Ecto neural progenitor cell (in vitro differentiated cells): ENCODE measurements at places on chromosomes 4 and X.

- DNase-seq = no peak
Measured at GRCh38 chr4:127781300-127782024, 660 bp upstream of the HSPA4L start.

DNA sequence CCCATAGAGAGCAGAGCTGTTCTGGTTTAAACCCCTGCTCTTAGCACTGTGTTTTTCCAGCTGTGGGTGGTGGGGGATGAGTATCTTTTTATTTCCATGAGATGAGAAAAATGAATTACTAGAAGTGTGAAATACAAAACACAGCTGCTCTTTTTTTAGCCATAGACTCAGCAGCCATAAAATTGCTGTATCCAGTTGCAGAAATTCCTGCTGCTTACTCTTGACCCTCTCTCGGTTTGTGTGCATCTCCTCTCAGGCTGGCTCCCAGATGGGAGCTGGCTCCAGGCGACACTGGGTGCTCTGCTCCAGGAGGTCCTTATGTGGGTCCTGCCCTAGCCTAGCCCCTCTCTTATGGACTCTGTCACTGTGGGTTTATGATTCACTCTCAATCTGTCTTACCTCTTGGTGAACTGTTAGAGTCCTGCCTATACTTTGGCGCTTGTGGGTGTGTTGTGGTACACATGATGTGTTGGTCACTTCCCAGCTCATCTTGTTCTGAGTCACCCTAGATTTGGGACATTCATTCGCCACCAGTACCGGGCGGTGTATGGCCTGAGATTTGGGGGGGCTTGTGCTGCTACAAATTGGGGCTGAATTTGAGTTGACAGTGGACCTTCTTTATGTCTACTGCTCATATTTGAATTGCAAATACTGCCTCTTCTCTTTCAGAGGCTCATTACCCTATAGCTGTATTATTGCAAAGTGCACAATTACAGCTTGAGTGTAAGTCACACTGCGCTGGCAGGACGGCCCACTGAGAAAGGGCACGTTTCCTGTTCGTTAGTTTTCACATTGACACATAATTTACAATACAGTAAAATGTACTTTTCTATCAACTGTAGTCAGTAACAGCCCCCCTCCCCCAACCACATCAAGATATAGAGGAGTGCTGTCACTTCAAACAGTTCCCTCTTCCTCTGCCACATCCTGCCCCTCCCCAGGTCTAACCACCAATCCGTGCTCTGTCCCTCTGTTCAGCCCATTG lies 46.9 kb upstream of the MSANTD1 start:
- no peak for DNase-seq

GRCh38 chrX:31038575-31039326 lies 33.1 kb downstream of the FTHL17 start:
- no peak for DNase-seq

GRCh38 chr4:46967631-46968030 lies 25.8 kb downstream of the GABRA4 start:
- DNase-seq = no peak

GRCh38 chrX:63702556-63702955 lies 82.5 kb downstream of the ARHGEF9 start:
- DNase-seq = no peak

DNA sequence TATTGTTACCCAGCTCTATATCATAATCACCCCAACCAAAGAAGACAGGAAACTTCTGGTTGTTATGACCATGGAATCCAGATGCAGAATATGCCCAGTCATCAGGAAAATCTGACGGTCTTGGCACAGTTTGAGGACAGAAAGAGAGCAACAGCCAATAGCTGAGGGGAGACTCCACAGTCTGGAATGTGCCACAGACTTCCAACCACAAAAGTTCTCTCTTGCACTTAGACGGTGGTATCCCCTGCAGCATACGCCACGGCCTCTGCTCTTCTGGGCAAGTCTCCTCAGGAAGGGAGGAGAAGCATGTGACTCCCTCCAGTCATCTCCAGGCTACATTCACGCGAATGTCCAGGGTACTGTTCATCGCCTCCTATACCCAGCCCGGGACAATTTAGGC lies 18.4 kb downstream of the ZNF827 start:
- no peak for DNase-seq

DNA sequence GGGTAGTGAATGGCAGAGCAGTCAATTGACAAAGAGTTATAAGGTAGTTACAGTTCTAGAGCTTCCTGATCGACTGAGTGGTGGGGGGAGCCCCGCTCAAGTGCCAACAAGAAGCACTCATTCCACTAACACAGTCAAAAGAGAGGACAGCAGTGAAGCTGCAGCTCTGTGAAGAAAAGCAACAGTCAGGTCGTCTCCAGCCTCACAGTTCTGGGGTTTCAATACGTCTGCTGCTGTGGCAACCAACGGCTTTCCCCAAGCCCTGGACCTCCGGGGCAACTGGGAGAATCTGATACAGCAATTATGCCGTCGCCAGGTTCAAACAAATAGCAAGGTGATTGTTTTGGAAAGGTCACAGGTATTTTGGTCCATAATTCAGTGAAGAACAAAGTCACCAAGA lies 30.8 kb downstream of the GPM6B start:
- no peak for DNase-seq

- DNase-seq = no peak
Measured at GRCh38 chr4:174764105-174764729, 64.8 kb downstream of the GLRA3 start.

DNA sequence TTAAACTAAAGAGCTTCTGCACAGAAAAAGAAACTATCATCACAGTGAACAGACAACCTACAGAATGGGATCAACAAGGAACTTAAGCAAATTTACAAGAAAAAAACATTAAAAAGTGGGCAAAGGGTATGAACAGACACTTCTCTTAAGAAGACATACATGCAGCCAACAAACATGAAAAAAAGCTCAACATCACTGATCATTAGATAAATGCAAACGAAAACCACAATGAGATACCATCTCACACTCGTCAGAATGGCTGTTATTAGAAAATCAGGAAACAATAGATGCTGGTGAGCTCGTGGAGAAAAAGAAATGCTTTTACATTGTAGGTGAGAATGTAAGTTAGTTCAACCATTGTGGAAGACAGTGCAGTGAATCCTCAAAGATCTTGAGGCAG lies 27.8 kb downstream of the PAPSS1 start:
- DNase-seq = no peak

GRCh38 chr4:7237873-7238272 lies 45.5 kb downstream of the SORCS2 start:
- DNase-seq = no peak

- no peak for DNase-seq
Measured at GRCh38 chr4:55214172-55214571, 88.8 kb upstream of the KDR start.

DNA sequence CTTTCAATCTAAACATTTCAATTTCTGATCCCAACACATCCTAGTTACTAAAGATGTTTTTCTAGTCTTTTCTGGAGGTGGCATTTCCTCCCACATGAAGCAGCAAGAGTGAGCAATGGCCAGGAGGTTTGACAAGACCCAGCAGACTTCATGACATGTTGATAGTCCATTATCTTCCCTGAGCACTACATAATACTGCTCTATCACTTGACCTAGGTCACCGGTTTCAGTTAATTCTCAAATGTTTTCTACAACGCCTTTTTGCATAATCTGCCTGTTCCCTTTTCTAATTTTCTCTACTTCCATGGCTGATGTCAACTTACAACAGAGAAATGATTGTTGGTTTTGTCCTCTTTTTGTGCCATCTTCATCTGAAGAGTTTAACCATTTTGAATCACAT lies 62.0 kb upstream of the GPRIN3 start:
- no peak for DNase-seq

- no peak for DNase-seq
Measured at GRCh38 chrX:29617725-29618124, 597.6 kb upstream of the MAGEB2 start.

GRCh38 chr4:84031401-84031800 lies 467.7 kb downstream of the NKX6-1 start:
- no peak for DNase-seq

- DNase-seq = no peak
Measured at GRCh38 chrX:36930491-36930890, 77.7 kb upstream of the FAM47C start.

DNA sequence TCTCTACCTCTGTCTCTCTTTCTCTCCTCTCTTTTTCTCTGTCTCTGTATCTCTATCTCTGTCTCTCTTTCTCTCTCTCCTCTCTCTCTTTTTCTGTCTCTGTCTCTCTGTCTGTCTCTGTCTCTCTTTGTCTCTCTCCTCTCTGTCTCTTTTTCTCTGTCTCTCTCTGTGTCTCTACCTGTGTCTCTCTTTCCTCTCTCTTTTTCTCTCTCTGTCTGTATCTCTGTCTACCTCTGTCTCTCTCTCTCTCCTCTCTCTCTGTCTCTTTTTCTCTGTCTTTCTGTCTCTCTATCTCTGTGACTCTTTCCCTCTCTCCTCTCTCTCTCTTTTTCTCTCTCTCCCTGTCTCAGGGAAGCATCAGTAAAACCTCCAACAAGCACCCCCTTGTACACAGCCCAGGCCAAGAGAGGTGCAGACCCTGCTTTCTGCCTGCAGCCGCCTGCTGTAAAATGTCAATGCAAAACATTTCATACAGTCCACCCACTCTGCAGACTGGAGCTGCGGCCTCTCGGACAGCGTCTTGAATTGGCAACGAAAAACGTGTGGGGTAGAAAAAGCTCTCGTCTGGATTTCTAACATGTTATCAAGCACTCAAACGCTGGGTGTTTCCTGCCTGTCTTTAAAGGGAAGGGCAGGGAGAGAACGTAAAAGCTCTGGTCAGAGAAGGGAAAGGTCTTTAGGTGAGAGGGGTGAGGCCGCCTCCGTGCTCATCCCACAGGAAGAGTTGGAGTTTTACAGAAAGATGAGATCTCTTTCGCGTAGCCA lies 3.7 kb upstream of the SHOX start:
- DNase-seq = no peak

GRCh38 chrX:63889001-63889400 lies 104.0 kb upstream of the ARHGEF9 start:
- no peak for DNase-seq

DNA sequence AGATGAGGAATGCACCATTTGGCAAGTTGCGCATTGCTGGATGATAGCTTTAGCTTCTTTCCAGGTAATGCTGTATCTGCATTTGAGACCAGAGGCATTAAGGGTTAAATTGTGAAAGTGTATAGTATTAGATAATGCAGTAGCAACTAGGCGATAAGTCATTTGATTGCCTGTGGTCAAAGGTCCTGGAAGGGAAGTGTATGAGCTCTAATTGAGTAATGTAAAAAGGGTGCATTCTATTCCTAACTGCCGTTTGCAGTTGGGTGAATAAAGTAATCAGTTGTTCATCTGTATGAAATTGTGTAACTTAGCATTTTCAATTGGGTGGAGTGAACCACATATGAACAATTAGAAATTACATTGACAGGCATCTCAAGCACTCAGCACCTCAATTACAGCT lies 54.5 kb upstream of the WDR1 start:
- no peak for DNase-seq

DNA sequence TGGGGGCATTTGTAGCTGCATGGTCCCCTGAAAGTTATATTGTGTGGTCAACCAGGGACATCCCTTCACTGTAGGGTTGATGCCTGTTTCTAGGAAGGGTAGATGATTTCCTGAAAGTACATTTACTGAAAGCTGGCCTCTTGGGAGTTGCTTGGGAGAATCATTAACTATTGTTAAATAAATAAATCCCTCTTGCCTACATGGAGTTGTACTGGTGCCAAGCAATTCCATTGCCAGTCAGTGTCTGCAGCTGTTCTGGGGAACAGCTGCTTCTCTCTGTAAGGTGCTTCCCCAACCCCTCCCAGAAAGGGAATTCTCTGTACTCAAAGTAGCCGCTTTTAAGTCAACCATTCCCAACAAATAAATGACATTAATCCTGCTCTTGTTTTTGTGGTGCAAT lies 51.1 kb downstream of the C4orf51 start:
- DNase-seq = no peak

DNA sequence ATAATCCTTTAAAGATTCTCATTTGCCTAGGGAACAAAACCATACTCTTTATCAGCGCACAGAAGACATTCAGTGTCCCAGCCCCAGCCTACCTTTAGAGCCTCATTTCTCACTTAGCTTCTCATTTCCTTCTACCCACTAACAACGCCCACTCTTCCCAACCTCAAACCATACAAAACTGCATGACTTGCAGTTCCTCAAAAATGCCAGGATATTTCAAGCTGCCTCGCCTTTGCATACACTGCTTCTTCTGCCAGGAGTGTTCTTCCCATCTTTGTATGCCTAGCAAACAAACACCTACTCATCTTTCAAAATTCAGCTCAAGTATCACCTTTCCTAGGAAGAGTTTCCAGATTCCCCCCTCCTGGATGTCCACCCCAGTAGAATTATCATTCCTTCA lies 129.9 kb upstream of the ADGRL3 start:
- no peak for DNase-seq

DNA sequence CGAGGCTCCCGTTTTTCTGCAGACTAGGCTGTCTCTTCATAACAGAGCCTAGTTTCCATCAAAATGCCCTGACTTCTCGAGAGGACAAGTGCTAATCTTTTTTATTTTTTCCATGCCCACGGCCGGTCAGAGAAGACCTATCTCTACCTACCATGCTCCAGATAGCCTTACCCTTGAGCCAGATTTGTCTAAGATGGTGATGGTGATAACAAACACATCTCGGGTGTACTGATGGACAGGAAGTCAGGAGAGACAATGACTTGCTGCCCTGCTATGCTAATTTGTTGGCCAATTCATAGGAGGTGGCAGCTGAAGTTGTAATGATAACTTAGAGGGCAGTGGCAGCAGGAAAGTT lies 42.2 kb upstream of the NKRF start:
- DNase-seq = no peak

DNA sequence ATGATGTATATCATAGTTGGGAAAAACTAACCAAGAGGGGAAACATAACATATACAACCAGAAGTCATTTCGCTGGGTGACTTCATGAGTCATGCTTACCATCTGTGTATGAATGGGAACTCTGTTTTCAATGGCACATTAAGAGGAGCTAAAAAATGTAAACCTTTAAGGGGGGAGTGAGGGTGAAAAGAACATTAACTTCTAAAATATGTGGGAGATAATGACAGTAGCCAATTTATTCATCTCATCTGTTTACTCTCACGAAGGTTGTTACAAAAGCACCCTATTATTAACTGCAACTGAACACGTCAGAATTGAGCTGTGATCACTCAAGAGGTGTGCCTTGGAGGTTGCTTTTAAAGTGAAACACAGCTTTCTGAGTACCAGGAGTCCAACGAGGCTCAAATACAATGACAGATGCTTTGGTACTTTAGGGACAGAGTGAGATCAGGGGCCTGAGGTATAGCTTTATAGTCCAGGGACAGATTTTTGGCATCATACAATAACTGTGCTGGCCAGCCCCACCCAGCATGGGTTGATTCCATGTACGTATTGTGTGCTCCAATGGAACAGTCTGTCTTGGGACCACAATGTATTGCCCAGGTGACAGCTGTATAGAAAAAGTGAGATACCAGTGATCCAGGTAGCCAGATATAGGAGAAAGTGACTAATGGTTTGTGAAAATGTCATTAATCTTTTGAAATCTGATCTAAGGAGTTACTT lies 107.3 kb downstream of the AMMECR1 start:
- no peak for DNase-seq

GRCh38 chrX:100098660-100099375 lies 311.3 kb downstream of the PCDH19 start:
- no peak for DNase-seq

DNA sequence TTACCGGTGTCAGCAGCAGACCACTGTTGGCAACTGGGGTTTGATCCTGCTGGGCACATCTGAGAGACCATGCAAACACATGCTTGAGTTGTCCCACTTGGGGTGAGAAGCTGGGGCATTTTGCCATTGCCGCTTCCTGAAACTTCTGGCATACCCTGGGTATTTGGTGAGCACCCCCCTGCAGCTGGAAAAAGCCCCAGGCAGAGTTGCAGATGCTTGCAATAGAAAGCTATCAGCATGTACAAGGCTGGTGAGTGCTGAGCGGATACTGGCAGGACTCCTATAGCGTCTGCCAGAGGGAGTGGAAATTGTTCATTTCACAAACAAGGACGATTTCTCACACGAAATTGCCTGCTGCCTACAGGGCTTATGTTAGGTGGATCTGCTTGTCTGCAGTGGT lies 32.3 kb downstream of the SUPT20HL1 start:
- DNase-seq = no peak
